GM06990 (cell line): ENCODE measurements at places on chromosomes 6 and 20.

- DNase-seq: no peak
Measured at GRCh38 chr6:168330403-168330802, 10.8 kb upstream of the DACT2 start.

DNA sequence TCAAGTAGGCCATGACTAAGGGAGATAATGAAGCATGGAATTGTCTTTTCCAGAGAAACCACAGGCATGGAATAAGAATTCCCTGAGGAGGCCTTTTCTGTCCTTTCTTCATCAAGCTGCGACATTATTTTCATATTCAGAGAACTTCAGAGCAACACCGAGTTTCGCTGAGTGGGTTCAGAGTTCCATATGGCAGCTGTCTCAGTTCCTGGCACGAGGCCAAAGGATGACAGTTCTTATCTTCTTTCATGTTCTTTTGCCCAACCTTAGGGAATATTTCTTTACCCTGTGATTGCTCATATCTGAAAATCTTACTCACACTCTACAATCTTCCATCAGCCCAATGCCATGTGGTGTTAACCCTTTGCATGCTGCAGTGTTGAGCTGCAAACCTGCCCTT, 135.3 kb upstream of the BMP2 start:
- DNase-seq: no peak

- no peak for DNase-seq
Measured at GRCh38 chr6:24696097-24696496, 22.9 kb downstream of the C6orf62 start.

DNA sequence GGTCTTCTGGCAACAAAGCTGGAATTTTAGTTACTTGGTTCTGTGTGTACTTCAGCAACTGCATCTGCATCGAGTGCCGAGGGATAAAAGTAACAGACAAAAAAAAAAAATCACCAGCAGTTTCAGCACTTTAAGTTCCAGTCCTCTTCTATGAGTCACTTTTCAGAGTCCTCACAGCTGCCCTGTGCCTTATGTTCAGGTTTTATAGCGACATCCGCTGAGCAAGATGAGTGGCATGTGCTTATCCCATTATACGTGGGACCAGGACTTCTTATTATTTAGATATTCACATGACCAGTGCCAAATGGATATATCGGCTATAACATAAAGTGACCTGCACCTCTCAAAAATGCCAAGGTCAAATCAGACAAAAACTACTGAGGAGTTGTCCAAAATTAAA, 242.9 kb downstream of the FOXA2 start:
- no peak for DNase-seq

- DNase-seq: no peak
Measured at GRCh38 chr20:31494131-31494530, 19.0 kb downstream of the REM1 start.

- DNase-seq: no peak
Measured at GRCh38 chr6:14129575-14129974, 12.0 kb downstream of the CD83 start.

GRCh38 chr6:38750968-38751615, 36.0 kb downstream of the DNAH8 start:
- no peak for DNase-seq
